ENCODE measurements at places on chromosomes 16 and 17.

- no peak for DNase-seq
These were observed 1.3 kb downstream of the SHMT1 start for GRCh38 chr17:18361837-18362697.

GRCh38 chr17:63635787-63636186 is 13.6 kb downstream of the MAP3K3 start:
- no peak for DNase-seq

DNA sequence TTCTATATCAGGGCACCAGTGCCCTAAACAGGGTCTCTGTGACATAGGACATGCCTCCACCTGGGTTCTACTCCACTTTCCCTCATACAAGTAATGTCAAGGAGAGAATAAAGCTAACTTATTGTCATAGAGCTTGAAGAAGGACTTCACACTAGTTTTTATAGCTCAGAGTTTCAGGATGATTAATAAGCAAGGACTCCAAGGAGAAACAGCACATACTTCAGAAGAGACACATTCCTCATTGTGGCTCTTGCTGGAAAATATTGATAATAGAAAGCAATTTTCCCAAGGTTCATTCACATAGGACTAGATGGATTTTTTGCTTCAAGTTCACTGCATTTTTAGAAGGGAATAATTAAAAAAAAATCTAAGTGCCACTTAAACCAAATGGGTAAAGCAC is 133.3 kb downstream of the CA10 start:
- DNase-seq: no peak

DNA sequence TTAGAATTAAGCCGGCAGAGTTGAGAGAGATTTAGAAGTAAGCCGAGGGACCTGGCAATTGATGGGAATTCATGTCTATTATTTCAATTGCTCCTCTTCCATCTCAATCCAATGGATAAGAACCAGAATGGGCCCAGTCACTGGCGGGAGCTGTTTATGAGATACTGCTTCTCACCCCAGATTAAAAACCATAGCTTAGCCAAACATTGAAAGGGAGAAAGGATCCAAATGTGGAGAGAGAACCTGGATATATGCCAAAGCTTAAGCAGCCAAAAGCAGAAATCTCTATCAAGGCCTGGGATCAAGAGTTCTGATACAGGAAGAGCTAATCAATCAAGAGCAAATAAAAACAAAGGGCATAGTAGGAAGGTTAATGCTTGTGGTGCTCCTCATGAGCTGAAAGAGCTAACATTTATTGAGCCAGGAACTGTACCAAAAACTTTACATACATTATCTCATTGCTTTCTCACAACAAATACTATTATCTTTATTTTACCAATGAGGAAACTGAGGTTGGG is 2.8 kb downstream of the SLFN12L start:
- no peak for DNase-seq

DNA sequence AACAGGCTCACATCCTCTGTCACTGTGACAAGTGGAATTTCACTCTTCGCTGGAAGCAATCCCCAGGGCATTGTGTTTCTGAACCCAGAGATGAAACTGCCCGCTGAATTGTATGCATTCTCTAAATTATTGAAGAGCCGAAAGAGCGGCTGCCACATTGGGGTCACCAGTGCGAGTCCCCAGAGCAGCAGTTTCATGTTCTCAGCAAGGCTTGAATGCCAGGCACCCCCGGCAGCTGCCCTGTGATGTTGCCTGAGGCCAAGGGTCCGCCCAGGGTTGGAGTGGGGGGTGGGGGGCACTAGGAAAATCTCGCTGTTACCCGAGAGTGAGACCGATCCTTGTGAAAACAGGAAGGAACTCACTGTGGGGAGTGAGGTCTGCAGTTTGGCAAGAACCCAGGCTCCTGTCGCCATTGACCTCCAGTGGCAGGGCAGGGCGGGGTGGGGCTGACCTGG is 20.7 kb upstream of the BCAR1 start:
- DNase-seq: peak; percentile 36

- no peak for DNase-seq
These were observed 22.5 kb upstream of the CACNG1 start for GRCh38 chr17:67021743-67022450.

- no peak for DNase-seq
These were observed 282.1 kb upstream of the IRX5 start for GRCh38 chr16:54648575-54648974.

DNA sequence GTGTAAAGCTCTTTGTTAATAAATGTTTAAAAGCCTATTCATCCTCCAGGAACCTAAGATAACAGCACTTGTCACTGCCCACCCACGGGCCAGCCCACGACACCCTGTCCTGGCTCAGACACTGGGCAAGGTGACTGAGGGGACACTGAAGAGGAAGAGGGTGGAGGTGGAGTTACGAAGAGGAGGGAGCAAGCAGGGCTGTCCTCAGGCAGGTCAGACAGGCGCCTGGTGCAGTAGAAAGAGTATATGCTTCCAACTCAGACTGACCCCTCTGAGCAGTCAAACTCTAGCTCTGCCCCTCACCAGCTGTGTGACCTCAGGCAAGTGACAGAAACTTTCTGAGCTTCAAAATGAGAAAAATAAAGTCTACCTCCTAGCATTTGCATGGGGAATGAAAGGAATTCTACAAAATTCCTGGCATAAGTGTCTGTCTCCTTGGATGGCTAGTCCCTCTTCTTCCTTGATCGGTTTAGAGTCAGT is 22.8 kb downstream of the TEX2 start:
- no peak for DNase-seq

DNA sequence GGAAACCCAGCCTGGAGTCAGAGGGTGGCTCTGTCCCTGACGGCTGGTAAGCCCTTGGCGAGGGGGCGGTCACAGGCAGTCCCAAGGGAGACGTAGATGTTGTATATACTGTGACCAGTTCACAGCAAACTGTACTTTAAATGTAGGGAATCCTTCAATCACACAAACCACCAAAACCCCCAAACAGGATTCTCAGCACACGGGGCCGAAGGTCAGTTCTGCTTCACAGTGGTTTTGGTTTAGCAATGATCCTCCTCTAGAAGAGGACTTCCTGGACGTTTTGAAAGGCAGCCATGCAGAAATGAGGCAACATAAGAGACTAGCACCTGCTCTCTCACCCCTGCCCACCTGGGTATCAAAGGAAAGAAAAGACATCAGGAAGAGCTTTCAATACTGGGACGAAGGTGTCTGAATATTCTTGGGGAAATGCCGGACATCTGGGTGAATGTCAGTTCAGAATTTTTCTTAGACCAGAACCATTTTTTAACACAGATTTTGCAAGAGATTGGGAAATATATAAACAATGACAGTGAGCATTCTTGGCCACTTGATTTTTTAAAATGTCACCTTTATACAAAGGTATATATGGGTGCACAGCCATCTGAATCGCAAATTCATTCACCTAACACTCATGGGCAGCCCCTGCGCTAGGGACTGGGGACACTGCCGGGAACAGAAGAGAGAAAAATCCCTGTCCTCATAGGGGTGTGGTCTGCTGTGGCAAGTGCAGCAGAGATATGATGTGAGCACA is 74.2 kb downstream of the CRISPLD2 start:
- DNase-seq: no peak

DNA sequence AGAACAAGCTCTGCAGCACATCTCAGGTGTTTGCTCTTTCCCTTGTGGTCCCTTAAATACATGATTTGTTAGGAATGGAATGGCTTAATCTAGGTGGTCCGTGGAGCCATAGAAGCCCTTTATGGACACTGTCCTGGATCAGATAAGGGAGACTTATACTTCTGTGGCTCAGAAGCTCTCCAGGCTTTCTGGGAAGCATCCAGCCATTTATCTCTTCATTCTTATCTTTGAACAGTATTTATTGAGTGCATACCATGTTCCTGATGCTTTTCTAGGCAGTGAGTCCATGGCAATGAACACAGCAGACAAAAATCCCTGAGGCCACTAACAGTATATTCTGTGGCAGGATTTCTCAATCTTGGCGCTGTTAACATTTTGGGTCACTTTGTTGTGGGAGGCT is 474.5 kb upstream of the EEF2KMT start:
- DNase-seq: no peak

DNA sequence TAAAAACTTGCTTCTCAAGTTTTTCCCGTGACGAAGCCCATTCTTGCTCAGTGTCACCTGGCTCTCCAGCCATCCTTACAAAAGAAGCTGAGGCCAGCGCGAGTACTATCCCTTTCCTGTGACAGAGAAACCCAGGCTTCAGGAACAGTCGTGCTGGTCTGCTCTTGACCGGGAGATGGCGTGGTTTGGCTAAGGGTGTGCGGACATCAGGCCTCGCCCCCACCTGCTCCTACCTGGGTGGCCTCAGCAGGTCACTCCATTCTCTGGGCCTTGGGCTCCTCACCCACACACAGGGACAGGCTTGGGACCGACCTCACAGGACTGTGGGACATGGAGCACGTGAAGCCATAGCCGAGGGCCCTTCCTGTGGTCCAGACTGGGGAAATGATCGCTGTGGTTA is 75.2 kb upstream of the CIBAR2 start:
- DNase-seq: no peak

- DNase-seq: no peak
These were observed 6.3 kb downstream of the SLC6A2 start for GRCh38 chr16:55661941-55662643.

DNA sequence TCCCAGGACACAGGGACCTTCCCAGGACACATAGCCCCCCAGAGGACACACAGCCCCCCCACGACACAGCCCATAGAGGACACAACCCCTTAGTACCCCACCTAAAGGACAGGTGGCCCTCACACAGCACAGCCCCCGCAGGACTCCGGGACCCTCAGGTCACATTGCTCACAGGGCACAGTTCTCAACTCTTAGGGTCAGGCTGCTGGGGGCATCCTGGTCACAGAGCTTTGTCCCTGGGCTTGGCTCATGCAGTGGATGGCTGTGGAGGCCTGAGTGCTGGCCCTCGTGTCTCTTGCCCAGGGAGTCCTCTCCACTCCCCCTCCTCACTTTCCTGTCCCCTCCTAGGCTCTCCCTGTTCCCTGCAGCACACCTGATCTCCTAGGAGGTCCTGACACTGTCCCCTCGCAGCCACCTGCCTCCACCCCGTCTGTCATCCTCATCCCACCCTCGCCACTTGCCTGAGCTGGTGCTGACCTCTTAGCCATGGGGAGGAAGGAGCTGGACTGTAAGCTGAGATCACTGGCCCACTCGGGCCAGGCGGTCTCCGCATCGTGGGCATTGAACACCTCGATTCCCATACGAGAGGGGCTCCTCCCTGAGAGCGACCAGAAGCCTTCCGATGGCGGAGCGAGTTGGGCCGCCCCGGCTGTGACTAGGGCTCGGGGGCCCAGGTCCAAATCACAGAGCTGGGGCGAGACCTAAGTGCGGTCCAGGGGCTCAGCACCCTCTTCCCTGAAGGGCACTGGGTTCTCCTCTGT is 1.4 kb upstream of the WDR45B start:
- no peak for DNase-seq

DNA sequence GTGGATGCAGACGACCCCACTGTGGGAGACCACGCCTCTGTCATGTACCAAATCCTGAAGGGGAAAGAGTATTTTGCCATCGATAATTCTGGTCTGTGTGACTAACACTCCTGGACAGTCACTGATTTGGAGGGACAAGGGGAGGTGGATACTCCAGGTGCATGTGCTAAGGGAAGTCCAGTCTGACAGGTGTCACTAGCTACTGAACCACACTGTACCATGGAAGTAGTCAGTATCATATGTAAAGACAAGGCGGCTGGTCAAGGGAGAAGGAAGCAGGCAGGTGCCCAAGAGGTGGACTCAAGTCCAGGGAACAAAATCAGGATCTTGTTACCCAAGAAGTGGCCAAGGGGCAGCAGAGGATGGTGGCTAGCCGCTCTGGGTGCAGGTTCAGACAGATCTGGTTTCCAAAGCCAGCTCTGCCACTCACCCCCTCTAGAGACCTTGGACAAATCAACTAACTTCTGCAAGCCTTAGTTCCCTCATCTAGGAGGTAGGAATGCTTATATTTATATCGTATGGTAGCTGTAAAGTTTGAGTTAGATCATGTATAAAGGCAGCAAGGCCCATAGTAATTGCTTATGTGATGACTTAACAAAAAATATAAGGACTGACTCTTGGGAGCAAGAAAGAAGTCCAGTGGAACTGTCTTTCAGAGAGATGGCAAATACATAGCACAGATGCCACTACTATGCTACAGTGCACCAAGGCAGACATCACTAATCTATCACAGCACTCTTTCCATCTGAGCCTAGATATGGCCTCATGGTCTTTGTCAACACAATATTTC is 22.1 kb downstream of the CDH5 start:
- DNase-seq: no peak

DNA sequence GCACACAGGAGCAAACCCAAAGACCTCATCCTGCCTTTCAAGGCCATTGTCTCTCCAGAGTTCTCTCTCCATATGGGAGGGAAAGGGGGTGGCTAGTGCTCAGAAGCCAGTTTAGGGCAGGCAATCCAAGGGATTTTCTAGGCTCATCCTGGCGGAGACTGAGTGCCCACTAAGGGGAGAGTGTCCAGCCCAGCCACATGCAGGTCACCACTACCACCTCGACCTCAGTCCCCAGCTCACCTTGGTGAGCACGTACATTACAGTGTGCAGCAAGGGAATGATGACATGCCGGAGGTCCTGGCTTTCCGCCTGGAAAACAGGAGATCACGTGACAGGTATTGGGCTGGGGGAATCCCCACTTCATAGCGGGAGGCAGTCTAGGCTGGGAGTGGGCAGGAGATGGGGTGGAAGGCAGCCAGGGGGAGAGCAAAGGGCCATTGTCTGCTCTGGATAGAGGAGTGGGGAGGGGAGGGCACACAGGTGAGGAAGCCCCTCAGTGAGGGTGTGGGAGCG is 29.9 kb downstream of the PIK3R6 start:
- DNase-seq: no peak

DNA sequence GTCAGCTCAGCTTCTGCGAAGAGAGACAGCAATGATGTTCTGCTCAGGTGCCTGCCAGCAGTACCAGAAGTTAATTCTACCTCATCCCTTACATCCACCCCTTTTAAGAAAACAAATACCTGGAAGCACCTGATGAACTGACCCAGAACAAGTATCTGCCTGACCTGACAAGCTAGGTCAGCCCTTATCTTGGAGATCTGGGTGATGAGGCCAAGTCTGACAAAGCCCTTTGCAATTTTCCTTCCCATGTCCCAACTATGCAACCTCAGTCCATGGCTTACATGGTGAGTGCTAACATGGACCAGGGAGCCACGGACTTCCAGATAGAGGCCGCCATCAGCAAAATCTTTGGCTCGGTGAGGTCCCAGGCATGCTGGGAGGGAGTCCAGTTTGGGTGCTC is 3.6 kb downstream of the ACADVL start:
- no peak for DNase-seq

- no peak for DNase-seq
These were observed 140.6 kb downstream of the CDK5R1 start for GRCh38 chr17:32627239-32627996.
